ENCODE measurements at places on chromosomes 13 and 19.

GRCh38 chr19:30710721-30711120 lies 338.5 kb downstream of the ZNF536 start:
- no peak for DNase-seq

GRCh38 chr13:65789815-65790214 lies 1440.3 kb downstream of the PCDH9 start:
- DNase-seq, result peak; percentile 7

GRCh38 chr13:111844222-111844671 lies 222.7 kb upstream of the SOX1 start:
- no peak for DNase-seq

GRCh38 chr19:58355908-58356765 lies 2.8 kb upstream of the A1BG start:
- DNase-seq, result peak; percentile 48

GRCh38 chr19:49333811-49334288 lies 1.4 kb upstream of the CD37 start:
- DNase-seq, result no peak

DNA sequence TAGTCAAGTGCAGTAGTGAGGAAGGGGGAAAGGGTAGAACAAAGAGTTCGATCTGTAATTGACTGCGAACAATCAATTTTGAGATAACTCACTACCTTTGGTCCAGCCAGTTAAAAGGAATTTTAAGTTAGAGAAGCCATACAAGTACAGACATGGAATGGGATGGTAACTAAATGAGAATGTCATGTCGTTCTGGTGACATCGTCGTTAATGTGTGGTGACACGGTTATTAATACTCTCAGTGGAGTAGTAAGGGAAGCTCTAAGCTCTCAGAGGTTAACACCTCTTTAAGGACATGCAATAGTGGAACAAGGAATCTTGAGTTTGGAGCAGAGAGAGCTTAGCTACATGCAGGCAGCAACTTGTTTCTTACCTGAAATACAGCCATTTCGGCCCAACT lies 154.9 kb upstream of the KLF12 start:
- DNase-seq, result no peak

DNA sequence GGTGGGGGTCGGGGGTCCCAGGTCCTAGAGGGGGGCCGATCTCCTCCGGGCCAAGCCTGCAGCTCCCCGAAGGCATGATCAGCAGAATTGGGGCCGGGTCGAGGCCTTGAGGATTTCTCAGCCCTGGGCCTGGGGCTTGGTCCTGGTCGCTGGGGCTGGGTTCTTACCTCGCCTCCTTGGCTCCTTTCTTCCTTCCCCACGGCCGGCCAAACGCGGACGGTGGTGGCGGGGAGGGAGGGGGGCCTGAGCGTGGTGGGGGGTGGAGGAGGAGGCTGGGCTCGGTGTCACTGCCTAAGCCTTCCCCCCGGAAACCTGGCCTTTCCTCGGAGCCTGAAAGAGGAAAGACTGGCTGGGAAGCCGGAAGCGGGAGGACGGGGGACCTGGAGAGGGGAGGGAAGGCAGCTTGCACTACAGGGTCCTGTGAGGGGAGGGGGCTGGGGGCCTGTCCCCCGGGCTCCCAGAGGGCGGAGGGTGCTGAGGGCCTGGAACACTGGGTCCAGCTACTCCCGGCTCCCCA lies at the start of gene ZNF579:
Gene ZNF579, minus strand, starts transcription at position 221 of the 517 bp plus-strand sequence. CDS start 1,209 bp downstream, outside the sequence.
- DNase-seq, result peak; percentile 89

DNA sequence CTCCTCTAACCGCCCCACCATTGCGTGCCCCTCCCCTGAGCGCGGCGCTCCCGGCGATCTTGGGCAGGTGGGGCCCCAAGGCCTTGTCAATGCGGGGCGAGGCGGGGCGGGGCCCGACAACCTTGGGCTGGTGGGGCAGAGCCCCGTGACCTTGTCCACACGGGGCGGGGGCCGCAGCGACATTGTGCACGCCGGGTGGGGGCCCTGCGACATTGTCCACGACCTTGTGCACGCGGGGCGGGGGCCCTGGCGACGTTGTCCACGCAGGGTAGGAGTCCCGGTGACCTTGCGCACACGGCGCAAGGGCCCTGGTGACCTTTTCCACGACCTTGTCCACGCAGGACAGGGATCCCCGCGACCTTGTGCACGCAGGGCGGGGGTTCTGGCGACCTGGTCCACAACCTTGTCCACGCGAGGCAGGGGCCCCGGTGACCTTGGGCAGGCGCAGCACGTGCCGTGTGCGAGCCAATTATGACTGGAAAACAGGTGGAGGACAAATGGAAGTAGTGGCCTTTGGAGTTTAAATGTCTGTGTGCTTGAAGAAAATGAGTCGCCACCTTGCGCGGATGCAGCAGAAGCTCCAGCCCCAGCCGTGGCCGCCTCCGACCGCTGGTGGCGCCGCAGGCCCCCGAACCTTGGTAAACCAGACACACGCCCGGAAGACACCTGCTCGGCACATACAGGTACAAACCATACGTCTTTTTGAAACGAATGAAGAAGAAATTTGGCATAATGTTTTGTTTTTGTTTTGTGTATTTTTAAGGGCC lies 62.6 kb downstream of the LATS2 start:
- no peak for DNase-seq

DNA sequence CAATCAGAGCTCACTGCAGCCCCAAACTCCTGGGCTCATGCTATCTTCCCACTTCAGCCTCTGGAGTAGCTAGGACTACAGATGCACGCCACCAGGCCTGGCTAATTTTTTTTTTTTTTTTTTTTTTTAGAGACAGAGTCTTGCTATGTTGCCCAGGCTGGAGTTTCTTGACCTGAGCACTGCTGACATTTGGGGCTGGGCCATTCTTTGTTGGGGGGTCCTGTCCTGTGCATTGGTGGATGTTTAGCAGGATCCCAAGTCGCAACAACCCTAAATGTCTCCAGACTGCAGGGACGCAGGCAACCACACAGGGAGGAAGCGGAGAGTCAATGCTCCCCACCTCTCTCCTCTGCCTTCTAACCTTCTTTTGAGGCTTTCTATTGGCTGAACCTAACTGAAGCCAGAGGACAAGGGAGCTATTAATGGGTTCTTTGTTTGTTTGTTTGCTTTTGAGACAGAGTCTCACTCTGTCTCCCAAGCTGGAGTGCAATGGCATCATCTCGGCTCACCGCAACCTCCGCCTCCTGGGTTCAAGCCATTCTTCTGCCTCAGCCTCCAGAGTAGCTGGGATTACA lies 58.3 kb upstream of the ADGRE5 start:
- DNase-seq, result no peak

- peak; percentile 99 for DNase-seq
These were observed at the start of gene AP3D1 for GRCh38 chr19:2151339-2152229. TSS of gene AP3D1 (minus strand) at chr19:2151566. CDS start at chr19:2151334, 232 bp downstream.

GRCh38 chr19:45103508-45104319 lies 10.7 kb downstream of the PPP1R37 start:
- no peak for DNase-seq

All from AG10803 (cell line).